Purkinje cell (primary cell): ENCODE measurements at places on chromosomes 3 and 15. TPM values are rescaled to one million over a fixed set of nuclear protein-coding genes. Genes with fewer than 3 reads are reported as not detected.

The ASB14 gene
- 0.13 and 1.8 TPM in 2 replicates for polyA plus RNA-seq

The GOLGA6L7 gene
- polyA plus RNA-seq = not detected in 2 replicates

The MEIS2 gene
- polyA plus RNA-seq = 1.1 TPM in 2 replicates

The AMT gene
- polyA plus RNA-seq = 3.4 and 3.8 TPM in 2 replicates

The PDCD10 gene
- polyA plus RNA-seq = 165 and 211 TPM in 2 replicates

The SLC24A5 gene
- polyA plus RNA-seq = 0.47 TPM in 1 of 2 replicates, not detected in the other
